ENCODE measurements at places on chromosomes 4 and X.
A peak's percentile ranks its signal among the peaks of the same experiment; 100 is the strongest.

DNA sequence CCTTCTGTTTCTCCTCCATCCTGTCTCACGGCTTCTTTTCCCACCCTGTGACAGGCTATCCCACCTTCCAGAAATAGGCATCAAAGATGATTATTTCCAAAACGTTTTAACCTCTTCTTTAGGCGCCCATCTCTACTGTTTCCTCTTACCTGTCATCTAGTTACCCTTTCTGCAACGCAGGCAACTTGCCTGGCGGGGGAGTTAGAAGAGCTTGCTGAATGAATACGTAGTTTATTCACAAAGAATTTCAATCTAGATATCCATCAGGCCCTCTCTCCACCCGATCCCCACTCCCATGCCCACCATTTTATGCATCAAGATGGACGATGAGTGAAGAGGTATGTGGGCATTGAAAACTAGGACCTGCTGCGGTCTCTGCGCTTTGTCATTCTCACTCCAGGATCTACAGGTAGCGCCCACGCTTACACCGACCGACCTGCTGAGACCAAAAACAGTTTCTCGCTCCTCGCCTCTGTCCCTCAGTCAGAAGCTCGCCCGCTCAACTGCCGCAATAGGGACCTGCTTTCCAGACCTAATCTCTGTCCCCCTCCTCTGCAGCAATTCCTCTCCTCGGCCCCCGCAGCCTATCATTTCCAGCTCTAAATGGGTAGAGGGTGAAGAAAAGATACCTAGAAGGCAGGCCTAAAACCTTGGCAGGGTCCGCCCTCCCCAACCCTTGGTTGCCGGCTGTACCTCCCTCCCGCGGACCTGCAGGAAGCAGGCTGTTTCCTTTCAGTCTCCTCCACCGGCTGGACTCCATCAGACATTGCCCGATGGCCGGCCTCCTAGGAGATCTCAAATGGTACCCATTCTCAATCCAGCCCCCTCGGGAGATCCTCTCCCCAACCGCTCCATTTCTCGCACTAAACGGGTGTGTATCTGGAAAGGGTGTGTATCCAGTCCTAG is 624 bp downstream of the BEX5 start:
- no peak for DNase-seq

GRCh38 chr4:175048906-175049305 is 130.7 kb downstream of the ADAM29 start:
- no peak for DNase-seq

DNA sequence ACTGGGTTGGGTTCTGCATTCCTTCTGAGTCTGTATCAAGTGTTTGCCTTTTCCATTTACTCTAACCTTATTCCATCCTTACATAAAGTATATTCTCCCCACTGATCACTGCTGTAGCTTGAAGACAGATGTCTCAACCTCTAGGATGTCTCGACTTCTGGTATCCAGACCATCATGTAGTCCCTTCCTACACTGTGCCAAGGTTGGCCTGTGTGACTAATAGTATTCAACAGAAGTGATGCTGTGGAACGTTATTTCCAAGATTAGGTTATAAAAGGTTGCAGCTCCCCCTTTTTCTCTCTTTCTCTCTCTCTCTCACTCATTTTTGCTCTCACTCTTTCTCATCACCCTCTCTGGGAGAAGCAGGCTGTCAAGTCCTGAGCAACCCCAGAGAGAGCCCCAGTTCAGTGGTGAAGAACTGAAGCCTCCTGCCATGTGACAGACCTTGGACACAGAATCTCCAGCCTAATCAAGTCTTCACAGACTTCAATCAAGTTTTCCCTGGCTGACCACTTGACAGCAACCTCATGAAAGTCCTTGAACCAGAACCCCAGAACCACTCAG is 75.4 kb downstream of the PRDM5 start:
- no peak for DNase-seq

DNA sequence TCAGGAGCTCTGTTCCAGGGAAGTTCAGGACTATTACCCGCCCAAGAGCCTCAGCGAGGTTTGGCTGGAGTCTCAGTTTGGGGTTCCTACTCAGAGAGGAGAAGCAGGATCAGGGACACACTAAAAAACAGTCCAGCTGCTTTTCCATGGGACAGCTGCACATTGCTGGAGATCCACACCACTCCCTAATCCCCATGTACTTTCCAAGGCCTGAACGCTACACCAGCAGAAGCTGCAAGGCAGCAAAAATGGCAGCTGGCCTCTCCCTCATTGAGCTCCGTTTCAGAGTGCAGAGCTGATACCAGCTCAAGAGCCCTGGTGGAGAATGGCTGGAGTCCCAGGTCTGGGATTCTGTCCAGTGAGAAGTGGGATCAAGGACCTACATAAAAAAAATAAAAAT is 551.2 kb upstream of the PABPC5 start:
- DNase-seq = no peak

DNA sequence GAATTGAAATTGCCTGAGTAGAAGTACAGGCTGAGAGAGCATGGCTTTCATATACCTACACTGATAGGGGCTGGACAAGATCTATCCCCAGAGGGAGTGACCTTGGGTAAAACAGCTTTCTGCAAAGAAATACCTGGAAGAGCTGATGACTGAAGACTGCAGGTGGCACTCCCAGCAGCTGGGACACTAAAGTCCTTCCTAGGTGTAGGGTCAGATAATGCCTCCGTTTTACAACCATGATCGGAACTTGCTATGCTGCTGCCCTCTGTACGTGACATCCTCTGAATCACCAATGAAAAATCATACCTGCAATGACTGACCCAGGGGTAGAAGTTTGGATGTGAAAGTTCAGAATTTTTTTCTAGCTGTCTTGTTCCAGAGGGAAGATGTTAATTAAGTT is 107.2 kb upstream of the WDR1 start:
- DNase-seq = no peak

GRCh38 chr4:172979332-172979731 is 189.3 kb upstream of the GALNT7 start:
- DNase-seq = no peak

DNA sequence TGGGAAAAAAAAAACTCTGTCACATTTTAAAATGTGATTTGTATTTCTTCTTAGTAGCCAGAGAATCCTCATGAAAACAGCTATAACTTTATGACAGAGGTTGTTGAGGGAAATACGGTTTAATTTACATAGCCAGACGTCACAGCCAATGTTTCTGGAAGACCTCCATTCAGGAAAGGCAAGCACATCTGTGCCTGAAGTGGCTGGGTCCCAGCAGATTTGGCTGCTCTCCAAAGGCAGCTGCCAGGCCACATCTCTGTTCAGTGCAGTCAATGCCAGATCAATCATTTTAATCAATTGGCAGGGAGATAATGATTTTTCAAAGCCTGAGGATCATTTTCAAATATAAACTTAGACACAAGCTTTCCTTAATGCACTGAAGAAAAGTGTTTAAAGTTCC is 86.5 kb upstream of the ZIC3 start:
- DNase-seq = no peak

- DNase-seq = no peak
Observed at GRCh38 chrX:12657881-12658280, 133.3 kb upstream of the PRPS2 start.

GRCh38 chr4:145881989-145882388 is 56.6 kb downstream of the ZNF827 start:
- no peak for DNase-seq

DNA sequence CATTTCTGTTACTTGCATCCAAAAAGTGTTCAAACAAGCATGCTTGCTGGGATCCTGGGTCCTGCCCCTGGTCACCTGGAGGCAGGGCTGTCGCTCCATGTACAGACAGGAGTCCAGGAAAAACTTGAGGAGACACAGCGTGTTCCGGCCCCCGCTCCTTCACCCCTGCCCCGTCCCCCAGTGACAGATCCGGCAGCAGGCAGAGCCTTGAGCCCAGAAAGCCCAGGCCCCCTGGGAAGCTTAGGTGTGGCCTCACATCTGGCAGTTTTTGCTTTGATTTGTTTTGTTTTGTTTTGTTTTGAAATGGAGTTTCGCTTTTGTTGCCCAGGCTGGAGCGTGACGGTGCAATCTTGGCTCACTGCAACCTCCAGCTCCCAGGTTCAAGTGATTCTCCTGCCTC is 67.0 kb downstream of the TRMT44 start:
- DNase-seq = no peak

DNA sequence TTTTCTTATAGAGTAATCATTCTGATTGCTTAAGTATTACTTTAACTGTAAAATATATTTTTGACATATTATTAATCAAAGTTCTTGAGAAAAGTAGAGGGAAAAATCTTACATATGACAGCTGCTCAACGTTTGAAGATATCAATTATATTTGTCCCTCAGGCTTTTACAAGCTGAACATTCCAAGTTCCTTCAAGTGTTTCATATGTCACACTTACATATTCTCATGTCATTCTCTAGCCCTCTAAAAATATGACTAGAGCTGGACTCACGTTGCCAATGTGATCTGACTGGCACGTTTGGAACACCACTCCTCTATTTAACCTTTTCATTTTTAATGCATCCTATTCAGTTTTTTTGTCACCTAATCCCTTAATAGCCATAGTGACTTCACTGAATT is 492.9 kb downstream of the PCDH18 start:
- DNase-seq = no peak

GRCh38 chr4:155249016-155249566 is 40.7 kb downstream of the NPY2R start:
- DNase-seq = no peak

DNA sequence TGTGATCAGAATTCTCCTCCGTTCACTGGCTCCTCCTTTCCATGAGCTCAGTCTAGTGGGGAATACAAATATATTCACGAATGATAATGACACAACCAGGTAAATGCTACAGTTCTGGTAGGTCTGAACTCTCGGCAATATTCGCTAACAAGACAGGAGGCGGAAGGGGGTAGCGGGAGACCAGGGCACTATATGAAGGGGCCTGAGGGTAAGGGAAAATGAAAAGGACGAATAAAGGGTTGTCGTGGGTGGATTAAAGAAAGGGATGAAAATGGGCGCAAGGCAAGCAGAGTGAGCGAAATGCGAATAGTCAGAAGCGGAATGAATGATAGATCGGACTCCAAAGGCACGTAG is 743 bp downstream of the NKAP start:
- DNase-seq = peak; percentile 0

DNA sequence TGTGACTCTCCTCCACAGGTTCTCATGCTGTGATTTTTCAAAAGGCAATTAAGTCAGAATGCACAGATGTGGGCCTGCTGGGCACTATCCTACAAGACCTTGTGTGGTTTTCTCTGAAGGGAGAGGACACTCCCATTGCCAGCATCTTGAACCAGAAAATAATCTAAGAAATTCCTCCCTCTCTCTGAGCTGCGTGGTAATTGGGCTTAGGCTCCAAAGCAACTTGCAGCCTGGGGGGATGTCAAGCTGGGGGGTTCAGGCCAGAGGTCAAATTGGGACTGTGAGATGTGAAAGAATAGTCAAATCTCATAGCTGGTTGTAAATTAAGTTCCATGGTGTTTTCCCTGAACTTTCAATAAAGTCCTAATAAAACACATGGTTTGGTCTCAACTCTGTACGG is 350.6 kb upstream of the SLC7A11 start:
- no peak for DNase-seq

- DNase-seq = no peak
Observed at GRCh38 chr4:53537606-53538005, 53.7 kb downstream of the LNX1 start.

DNA sequence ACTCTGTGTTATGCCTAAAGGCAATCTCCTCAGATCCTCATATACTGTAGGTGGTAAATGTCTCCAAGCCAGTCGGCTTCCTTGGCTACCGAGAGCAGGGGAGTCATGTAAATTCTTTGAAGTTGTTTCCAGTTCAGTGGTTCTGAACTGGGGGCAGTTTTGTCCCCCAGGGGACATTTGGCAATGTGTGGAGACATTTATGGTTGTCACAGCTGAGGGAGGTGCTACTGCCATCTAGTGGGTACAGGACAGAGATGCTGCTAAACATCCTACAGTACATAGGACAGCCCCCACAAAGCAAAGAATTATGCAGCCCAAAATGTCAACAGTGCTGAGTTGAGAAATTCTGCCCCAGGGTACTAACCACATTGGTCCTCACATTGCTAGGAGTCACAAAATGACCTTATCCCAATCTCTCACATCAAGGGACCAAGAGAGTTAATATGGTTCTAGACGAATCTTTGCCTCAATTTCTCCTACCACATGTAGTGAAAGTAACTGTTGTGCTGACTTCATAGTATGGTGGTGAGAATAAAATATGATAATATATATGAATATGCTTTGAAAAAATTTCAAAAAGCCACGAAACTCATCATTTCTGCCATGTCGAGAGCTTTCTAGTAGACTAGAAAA is 104.4 kb upstream of the ARHGAP24 start:
- DNase-seq = peak; percentile 45

GRCh38 chrX:78545233-78545632 is 113.9 kb downstream of the RTL3 start:
- no peak for DNase-seq

DNA sequence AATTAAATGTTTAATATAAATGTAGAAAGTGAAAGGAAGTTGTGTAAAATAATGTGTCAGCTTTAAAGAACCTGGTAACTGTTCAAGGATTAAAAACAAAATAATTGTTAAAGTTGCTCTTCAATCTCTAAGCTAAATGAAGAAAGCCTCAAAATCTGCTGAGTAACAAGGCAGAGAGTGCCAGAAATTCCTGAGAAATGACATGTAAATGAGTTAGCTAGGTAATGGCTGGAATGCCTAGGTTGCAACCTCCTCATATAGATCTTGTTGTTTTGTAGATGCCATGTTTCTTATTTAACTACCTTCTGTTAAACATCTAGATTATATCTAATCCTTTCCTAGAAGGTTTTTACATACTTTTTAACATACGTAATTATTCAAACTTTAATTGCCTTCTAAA is 763.6 kb upstream of the AGA start:
- peak; percentile 77 for DNase-seq

DNA sequence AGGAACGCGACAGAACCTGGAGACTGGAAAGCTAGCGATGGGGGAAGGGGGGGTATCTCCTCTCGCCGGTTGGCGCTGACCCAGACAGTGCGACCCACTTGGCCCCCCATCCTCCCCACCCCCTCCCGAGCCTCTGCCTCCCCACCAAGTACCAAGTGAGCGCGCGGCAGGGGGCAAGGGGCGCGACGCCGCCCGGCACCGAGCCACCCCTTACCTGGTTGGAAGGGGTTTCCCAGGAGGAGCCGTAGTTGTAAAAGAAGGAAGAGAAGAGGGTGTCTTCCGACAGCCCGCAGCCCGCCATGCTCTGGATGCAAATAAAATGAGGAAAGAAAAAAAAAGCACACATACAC is 112.2 kb downstream of the DHX15 start:
- no peak for DNase-seq

- DNase-seq = no peak
Observed at GRCh38 chr4:172857026-172857425, 311.6 kb upstream of the GALNT7 start.

GRCh38 chr4:28117084-28117682 is 1256.5 kb downstream of the STIM2 start:
- DNase-seq = no peak

- DNase-seq = no peak
Observed at GRCh38 chr4:148550788-148551187, 108.6 kb upstream of the NR3C2 start.

DNA sequence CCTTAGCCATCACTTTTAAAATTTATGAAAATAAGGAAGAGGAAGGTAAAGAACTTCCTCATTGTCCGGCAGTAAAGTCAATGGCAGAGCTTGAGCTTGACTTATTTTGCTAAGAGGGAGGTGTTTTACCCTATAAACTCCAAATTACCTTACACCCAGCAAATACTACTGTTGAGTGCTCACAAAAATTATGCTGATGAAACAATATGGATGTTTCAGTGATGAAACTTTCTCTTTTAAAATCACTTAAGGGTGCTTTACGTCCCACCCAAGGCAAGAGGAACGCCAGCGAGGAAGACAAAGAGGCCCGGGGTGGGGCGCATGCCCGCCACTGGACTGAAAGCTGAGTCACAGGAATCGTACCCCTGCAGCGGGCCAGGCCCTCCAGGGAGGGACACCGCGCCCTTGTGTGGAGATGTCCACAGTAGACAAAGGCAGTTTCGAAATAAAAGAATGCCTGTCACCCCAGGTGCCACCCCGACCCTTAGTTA is 560 bp upstream of the TMSB4X start:
- peak; percentile 84 for DNase-seq
